ENCODE measurements at places on chromosomes 13 and 19. TPM values are rescaled to one million over a fixed set of nuclear protein-coding genes. Genes with fewer than 3 reads are reported as not detected.
A peak's percentile ranks its signal among the peaks of the same experiment; 100 is the strongest.

GRCh38 chr19:54677217-54677616 is 14.4 kb downstream of the LILRB4 start:
- DNase-seq: no peak

GNG7 gene
- total RNA-seq: 0.53 TPM

CBLC gene
- total RNA-seq: not detected

KIR2DL4 gene
- total RNA-seq: not detected

BRME1 gene
- total RNA-seq: 6.8 TPM

DNA sequence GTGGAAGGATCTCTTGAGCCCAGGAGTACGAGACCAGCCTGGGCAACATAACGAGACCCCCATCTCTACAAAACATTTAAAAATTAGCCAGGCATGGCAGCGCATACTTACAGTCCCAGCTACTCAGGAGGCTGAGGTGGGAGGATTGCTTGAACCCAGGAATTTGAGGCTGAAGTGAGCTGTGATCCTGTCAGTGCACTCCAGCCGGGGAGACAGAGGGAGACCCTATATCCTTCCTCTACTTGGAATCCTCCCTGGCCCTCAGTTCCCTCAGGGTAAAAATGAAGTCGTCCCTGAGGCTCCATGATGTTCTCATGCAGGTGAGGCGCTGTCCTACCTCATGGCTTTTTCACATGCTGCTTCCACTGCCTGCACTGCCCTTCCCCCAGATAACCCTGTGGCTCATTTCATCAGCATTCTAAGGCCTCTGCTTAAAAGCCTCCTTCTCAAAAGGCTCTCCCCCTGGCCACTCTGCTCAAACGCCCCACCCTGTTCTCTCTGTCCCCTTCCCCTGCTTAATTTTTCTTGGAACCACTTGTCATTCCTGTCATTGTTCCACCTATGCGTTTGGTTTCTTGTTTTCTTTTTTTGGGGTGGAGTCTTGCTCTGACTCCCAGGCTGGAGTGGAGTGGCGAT is 19.2 kb downstream of the DNM2 start:
- no peak for DNase-seq

DKKL1 gene
- total RNA-seq: not detected

DNA sequence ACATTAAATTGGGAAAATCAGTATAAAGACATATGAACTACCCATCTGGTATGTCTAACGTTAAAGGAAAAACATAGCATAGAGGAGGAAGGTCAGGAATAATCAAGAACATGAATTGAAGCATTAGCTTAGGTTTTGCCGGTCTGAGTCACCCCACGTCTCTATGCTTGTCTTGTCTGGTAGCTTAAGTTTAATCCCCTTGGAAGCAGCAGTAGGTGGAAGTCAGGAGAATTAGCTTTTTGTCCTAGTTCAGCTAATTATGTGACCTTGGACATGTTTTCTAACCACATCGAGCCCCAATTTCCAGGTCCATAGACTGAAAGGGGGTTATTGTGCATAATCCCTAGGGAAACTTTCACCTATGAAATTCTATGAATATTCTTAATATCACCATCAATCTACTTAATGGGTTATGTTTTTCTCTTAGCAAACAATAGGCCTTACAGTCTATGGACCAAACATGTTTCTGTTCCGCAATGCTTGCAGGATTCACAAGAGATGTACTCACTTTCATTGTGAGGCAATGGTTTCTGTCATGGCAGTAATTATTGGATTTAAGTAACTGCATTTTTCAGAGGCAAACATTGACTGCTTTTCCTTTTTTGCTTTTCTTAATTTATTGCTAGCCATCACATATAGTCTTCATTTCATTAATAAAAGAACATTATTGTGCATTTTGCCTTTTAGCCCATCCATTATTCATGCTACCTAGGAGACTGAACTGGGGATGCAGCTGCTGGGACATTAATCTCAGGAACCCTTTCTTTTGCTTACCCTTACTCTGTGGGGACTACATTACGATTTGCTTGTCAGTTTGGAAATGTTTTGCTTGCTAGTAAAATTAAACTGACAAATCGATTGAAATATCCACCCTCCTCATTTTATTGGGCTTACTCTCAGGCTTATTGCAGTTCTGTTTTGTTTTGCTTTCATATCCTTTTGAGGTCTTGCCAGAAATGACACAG is 304.8 kb upstream of the MAB21L1 start:
- DNase-seq: no peak

DNA sequence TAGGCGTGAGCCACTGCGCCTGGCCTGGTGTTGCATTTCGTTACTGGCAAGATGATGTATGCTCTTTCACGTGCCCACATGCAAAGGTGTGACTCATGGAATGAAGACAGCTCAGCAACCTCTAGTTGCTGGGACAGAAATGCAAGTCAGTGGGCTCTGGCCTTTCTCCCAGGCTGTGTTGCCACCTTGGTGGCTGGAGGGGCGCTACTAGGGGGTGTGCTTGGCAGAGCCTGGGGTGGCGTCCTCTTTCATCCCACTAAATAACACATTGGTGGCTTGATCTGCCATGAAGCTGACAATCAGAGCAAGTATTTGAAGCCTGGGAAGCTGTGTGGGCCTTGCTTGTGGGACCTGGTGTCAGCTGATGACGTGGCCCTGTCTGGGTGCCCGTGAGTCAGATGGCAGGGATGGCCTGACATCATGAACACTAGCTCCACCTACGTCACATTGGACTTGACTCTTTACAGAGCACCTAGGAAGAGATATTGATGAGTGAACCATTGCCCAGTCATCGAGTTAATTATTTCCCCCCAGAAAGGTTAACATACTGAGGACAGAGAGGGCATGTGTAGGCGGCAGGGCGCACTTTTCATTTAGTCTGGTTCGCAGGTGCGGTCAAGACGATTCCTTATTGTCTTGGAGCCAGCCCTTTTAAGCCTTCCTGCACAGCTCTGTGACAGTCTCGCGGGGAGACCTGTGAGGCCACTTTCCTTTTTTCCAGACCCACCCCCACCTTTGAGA is 154.2 kb downstream of the TM9SF2 start:
- DNase-seq: no peak

TSHZ3 gene
- total RNA-seq: 0.38 TPM

- DNase-seq: no peak
Measured at GRCh38 chr13:107284173-107284572, 716.2 kb upstream of the ARGLU1 start.

DNA sequence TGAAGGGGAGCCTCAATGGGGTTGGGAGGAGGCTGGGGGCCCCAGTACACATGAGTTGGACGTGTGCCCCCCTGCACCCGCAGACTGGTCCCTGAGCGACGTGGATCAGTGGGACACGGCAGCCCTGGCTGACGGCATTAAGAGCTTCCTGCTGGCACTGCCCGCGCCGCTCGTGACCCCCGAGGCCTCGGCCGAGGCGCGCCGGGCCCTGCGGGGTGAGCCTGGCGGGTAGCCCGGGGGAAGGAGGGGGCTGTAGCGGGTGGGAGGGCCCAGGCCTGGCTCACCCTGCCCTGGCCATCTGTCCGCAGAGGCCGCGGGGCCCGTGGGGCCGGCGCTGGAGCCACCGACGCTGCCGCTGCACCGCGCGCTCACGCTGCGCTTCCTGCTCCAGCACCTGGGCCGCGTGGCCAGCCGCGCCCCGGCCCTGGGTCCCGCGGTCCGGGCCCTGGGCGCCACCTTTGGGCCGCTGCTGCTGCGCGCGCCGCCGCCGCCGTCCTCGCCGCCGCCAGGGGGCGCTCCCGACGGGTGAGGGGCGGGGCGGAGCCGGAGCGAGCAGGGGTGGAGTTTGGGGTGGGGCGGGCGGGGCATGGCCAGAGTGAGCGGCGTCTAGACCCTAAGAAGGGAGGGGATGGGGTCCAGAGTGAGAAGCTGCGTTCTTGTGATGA is 8.1 kb downstream of the PIK3R2 start:
- peak; percentile 83 for DNase-seq

DNA sequence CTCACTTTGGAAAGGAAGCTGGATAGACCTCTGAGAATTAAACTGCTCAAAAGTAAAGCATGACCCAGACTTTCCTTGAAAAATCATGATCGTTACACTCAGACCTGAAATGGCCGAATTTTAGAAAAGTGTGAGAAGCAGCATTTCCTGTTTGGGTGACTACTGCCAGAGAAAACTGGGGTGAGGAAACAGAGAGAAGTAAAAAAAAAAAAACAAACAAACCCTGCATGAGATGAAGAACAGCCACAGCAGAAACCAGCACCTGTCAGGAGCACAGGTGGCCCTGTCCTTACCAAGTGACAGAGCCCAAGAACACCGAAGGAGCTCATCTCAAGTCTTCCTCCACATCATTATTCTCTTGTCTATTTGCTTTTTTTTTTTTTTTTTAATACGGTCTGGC is 12.0 kb upstream of the ADPRHL1 start:
- no peak for DNase-seq

DNA sequence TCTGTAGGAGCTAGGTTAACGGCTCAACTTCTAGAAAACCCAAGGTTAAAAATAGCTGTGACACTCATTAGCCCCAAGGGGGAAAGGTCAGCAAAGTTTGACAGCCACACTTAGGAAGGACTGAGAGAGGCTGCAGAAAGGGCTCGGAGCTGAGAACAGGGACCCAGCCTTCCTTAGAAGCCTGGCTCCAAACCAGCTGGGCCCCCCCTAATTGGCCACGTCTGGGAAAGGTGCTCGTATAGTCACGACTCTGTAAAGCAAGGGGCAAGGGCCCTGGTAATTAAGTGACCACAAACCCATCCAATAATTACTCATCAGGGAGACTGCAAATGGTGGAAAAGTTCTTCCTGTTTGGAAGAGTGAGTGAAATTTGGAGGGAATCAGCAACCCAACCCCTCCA is 90.5 kb downstream of the RNASEH2B start:
- no peak for DNase-seq

DNA sequence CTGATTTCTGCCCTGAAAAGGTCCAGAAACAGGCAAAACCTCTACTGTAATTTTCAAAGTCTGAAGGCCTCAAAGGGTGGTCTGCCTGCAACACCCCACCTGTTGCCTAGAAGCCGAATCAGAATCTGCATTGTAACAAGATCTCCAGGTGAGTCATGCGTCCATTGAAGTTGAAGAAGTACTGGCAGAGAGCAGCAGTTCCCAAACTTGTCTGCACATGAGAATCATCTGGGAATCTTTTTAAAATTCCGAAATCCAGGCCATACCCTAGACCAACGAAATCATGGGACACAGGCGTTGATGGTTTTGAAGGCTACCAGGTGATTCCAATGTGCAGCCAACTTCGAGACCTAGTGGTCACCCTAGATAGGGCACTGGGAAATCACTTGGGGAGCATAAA is 16.0 kb upstream of the CLN5 start:
- no peak for DNase-seq

STOML3 gene
- total RNA-seq: not detected

- no peak for DNase-seq
Measured at GRCh38 chr13:110231348-110232047, 75.5 kb downstream of the COL4A1 start.

DNA sequence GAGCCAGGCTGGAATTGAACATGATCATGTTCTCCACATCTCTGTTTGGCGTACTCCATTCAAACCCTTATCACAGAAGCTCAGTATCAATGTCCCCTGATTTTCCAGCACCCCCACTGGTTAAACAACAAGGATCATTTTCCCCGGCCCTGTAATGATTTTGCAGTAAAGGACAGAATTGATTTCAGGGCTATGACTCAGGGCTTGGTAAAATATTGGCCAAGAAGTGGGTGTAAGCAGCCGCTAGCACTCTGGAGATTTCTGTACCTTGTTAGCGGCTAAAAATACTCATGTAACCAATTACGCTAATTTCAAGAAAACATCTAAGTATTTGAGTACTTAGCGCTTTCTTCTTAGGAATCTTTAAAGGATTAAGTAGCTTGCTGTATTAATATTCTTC is 69.5 kb upstream of the FNDC3A start:
- DNase-seq: no peak

GRCh38 chr13:20125783-20126165 is 35.1 kb downstream of the GJA3 start:
- DNase-seq: no peak

KRTDAP gene
- total RNA-seq: not detected

DNA sequence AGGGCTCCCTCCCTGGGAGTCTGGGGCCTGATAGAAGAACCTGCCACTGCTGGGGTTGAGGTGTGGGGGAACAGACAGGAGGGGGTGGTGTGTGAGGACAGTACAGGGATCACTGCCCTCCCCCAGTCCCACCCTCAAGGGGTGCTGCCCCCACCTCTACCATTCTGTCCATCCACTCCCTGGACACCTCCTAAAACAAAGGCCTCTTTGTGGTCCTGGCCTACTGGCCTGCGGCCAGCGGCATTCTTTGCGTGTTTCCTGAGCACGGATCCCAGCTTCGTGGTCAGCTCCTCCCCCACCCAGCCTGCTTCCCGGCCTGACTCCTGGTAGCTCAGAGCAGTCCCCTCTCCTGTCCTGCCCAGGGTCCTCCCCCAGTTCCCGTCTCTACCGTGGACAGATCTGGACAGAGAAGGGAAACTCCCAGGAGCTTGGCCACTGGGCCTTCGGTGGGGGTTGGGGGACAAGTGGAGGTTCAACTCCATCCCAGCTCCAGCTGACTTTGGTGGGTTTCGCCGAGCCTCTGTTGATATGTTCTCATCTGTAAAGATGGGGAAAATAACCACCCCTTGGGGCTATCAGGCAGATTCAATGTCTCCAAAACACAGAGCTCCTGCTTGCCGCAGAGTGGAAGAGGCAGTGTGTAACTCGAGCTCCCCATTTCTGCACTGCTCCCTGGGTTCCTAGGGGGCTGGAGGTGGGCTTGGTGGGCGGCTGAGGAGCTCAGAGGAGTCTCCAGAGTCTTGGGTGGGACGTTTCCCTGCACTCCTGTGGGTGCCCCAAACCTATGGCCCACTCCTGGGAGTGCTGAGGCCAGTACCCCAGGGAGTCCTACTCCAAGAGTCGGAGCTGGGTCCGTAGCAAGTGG is 48.7 kb downstream of the LYL1 start:
- no peak for DNase-seq

SOHLH2 gene
- not detected for total RNA-seq

GAS6 gene
- total RNA-seq: 0.50 TPM

- no peak for DNase-seq
Measured at GRCh38 chr19:50705422-50706019, 14.1 kb downstream of the SHANK1 start.

DNA sequence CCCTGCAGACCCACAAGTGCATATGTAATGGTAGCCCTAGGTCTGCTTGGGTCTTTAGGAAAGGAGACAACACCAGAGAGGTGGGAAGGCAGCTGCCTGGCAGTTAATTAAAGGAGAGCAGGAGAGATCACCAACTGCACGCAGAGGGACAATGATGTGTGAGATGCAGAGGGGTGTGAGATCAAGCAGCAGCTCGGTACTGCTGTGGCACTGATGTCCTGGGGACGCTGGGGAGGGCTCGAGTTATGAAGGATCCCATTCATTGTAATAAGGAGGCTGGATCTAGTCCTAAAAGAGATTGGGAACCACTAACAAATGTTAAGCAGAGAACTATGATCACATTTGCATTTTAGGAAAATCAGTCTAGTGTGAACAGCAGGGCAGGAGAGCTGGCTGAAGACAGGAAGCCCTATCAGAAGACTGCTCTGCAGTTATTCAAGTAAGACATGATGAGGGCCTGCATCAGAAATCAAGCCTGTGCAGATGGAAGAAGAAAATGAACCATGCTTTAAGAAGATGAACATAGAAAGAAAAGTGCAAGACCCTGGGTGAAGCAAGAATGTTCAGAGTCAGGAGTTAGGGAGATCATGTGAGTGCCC is 80.4 kb downstream of the DLEU7 start:
- no peak for DNase-seq

KCNK6 gene
- total RNA-seq: 11.1 TPM

KLK11 gene
- total RNA-seq: not detected

SMIM44 gene
- not detected for total RNA-seq

- DNase-seq: no peak
Measured at GRCh38 chr13:113086031-113086750, 19.4 kb upstream of the F7 start.

- DNase-seq: no peak
Measured at GRCh38 chr19:30675086-30675485, 302.9 kb downstream of the ZNF536 start.

GRCh38 chr19:13920940-13921747 is 15.1 kb downstream of the CC2D1A start:
- no peak for DNase-seq
